ENCODE measurements at places on chromosomes 5 and 9. TPM values are rescaled to one million over a fixed set of nuclear protein-coding genes. Genes with fewer than 3 reads are reported as not detected.

The PCA3 gene
- total RNA-seq = under 0.01 TPM

The SGCD gene
- 0.10 TPM for total RNA-seq

The C9orf50 gene
- not detected for total RNA-seq

The GNA14 gene
- total RNA-seq = not detected

The BARHL1 gene
- not detected for total RNA-seq

The DOK3 gene
- 38.6 TPM for total RNA-seq

The TMEM203 gene
- total RNA-seq = 21.1 TPM

The GCNT4 gene
- 10.8 TPM for total RNA-seq

The C5orf46 gene
- not detected for total RNA-seq

The DEPDC1B gene
- 0.63 TPM for total RNA-seq

The HSPB3 gene
- total RNA-seq = 0.31 TPM

The IQGAP2 gene
- total RNA-seq = 75.0 TPM

The ANKRD31 gene
- total RNA-seq = 0.63 TPM

The PCDHB3 gene
- under 0.01 TPM for total RNA-seq

The OR5C1 gene
- total RNA-seq = not detected

The FER gene
- total RNA-seq = 10.7 TPM

All from mononuclear cell (primary cell).